ENCODE measurements at places on chromosomes 7 and 10.

DNA sequence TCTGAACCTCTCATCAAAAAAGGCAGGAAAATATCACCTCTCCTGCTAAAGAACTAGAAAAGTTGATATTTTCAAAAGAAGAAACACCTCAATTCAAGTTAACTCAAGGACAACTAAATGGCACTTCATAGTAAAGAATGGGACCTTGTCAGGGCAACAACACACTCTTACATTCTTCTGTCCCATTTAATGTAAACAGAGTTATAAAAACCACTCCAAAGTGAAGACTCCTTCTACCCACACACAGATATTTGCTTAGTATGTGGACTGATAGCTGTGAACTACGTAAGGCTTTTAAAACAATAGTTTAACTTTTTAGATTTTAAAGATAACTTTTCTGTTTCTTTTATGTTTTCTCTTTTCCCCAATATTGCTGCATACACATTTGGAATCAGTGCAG is 118.3 kb downstream of the ZNF37A start:
- no peak for DNase-seq

GRCh38 chr10:132876131-132876860 is 66.1 kb downstream of the CFAP46 start:
- no peak for DNase-seq

DNA sequence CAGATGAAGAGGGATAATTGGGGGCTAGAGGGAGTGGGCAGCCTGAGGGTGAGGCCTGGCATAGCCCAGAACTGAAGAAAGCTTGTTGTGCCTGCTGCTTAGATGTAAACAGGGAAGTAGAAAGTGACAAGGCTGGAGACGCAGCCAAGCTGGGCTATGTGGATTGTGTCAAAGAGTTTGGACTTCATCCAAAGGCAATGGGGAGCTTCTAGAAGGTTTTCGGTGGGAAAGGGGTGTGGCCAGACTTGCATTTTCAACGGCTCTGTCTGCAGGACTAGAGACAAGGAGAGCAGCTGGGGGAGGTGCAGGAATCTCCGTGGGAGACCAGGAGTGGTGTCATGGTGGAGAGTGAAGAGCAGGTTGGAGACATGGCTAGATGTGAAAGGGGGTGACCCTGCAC is 48.8 kb downstream of the GOLGA7B start:
- no peak for DNase-seq

GRCh38 chr10:35025916-35026315 is 64.2 kb downstream of the CUL2 start:
- DNase-seq, result no peak

DNA sequence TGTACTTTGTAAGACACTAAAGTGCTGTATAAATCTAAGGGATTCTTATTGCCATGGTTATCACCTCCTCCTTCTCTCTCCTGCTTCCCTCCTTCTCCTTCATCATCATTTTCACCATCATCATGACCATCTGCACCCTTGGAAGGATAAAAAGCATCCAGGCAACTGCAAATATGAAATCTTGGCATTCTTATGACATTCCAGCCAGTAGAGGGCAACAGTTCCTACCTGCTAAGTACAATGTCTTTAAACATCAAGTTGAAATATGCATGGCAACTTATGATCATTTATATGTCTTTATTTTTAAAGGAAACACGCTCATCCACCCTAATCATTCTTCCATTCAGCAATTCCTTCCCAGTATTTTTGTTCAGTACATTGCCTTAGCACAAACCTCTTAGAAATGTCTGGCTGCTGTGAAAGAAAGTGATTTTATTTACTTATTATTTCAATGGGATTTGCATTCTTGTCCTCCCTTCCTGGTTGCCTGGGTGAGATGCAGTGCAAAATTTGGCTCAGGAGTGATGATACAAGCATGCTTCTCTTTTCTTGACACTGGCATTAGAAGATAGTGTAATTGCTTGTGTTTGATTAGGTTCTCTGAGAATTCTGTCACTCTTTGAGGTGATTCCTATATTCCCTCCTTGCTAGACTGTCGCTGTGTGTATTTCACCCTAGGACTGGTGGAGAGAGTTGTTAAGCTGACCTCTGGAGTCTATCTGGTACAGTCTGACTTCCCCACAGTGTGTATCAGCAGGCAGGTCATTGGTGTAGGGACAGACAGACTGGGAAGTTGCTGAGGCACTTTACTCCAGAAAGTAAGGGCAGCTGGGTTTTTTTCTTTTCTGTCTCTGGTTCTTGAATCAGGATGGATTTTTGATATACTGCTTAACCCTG is 188.5 kb upstream of the BMPER start:
- no peak for DNase-seq

GRCh38 chr10:56028298-56029132 is 332.5 kb downstream of the ZWINT start:
- no peak for DNase-seq

DNA sequence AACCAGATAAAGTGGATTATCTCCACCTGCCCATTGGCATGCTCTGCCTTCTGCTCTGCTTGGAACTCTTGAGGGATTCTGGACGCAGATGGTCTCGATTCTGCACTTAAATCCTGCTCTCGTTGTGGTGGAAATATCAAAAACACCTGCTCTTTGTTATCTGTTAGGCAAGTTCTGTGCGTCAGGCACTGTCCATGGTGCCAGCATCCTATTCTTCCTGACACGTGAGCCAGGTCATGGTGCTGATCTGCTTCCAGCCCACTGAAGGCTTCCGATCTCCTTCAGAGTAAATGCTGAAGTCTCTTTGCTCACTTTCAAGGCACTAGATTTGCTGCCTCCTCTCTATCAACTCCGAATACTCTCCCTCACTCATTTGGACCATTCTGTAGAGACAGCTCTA is 505.6 kb downstream of the HTR7 start:
- DNase-seq, result no peak

- no peak for DNase-seq
Observed at GRCh38 chr7:114209968-114210367, 204.6 kb upstream of the FOXP2 start.

DNA sequence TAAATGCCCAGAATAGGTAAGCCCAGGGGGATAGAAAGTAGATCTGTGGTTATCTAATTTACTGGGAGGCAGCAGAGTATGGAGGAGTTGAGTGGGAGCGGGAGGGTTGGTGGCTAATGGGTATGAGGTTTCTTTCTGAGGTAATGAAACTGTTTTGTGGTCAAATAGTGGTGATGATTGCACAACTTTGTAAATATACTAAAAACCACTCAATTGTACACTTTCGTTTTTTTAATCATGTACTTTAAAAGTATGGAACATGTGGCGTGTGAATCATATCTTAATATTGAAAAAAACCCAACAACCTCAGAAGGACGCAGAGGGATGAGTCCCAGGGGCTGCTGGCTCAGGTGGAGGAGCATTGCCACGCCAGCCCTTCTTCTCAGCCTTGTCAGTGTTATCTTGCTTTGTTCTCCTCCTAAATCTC is 118.1 kb downstream of the WDR11 start:
- DNase-seq, result no peak

- DNase-seq, result no peak
Observed at GRCh38 chr10:72796538-72796937, 97.0 kb upstream of the OIT3 start.

DNA sequence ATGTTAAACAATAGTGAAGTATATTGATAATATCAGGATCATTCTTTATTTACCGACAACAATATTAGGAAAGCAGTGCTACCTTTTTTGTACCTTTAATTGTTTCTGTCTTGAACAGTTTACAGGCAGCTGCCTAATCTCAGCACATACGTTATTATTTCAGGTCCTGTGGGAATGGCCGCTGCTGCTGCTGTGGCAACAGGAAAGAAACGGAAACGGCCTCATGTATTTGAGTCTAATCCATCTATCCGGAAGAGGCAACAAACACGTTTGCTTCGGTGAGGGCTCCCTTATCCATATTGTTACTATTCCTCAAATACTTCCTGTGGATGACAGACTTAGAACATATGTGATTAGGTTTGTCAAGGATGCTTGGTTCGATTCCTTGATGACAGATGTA is 59.7 kb downstream of the NRF1 start:
- no peak for DNase-seq

GRCh38 chr10:121981346-121981745 is 6.3 kb upstream of the NSMCE4A start:
- DNase-seq, result no peak

GRCh38 chr7:134878746-134879357 is 99.4 kb downstream of the CALD1 start:
- DNase-seq, result no peak

GRCh38 chr7:106542550-106543220 is 118.3 kb downstream of the CCDC71L start:
- DNase-seq, result no peak

DNA sequence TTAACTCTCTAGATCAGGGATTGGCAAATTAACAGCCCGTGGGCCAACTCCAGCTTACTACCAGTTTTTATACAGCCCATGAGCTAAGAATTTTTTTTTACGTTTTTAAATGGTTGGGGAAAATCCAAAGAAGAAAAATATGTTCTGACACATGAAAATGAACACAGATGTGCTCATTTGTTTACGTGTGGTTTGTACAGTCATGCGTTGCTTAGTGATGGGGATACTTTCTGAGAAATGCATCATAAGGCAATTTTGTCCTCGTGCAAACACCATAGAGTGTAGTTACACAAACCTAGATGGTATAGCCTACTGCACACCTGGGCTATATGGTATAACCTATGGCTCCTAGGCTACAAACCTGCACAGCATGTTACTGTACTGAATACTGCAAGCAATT is 8.3 kb upstream of the SMKR1 start:
- no peak for DNase-seq
